ENCODE measurements at places on chromosomes 12 and 14. TPM values are rescaled to one million over a fixed set of nuclear protein-coding genes. Genes with fewer than 3 reads are reported as not detected.

Gene SLC6A15
- polyA plus RNA-seq = 0.32 TPM

Gene RHOJ
- 57.6 TPM for polyA plus RNA-seq

Gene MYF6
- polyA plus RNA-seq = 0.44 TPM

- no peak for DNase-seq
- H3K36me3 ChIP-seq = no peaks in the 10 kb centered on the region
- H3K27ac ChIP-seq = no peak overlapping the region
- H3K4me3 ChIP-seq = no peak overlapping the region
- no peaks in the 10 kb centered on the region for H3K27me3 ChIP-seq
These were observed 182.4 kb upstream of the TBX3 start for GRCh38 chr12:114866331-114866730.

DNA sequence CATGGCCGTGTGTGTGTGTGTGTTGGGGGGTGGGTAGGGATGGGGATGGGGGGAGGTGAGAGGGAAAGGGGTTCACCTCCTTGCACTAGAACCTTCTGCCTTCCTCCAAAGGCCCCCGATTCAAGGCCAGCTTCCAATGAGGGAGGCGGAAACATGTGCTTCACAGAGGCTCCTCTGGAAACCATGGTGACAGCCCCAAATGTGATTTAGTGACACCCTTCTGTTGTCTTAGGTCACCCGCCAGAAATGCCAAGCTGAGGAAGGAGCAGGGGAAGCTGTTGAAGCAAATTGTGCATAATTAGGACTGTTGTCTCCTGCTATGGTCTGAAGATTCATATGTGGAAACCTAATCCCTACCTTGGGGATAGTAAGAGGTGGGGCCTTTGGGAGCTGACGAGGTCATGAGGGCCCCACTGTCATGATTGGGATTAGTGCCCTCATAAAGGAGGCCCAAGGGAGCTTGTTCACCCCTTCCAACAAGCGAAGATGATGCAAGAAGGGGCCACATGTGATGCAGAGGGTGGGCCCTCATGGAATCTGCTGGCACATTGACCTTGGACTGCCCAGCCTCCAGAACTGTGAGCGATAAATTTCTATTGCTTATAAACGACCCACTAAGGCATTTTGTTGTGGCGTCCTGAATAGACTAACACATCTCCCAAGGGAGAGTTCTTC, 95.2 kb downstream of the AACS start:
- no peaks in the 10 kb centered on the region for H3K36me3 ChIP-seq
- H3K27me3 ChIP-seq = no peaks in the 10 kb centered on the region

Measured in left lung (tissue), 14 donors.